ENCODE measurements at places on chromosomes 4 and X.

GRCh38 chr4:25165916-25166315 lies 5.7 kb upstream of the SEPSECS start:
- no peak for DNase-seq

DNA sequence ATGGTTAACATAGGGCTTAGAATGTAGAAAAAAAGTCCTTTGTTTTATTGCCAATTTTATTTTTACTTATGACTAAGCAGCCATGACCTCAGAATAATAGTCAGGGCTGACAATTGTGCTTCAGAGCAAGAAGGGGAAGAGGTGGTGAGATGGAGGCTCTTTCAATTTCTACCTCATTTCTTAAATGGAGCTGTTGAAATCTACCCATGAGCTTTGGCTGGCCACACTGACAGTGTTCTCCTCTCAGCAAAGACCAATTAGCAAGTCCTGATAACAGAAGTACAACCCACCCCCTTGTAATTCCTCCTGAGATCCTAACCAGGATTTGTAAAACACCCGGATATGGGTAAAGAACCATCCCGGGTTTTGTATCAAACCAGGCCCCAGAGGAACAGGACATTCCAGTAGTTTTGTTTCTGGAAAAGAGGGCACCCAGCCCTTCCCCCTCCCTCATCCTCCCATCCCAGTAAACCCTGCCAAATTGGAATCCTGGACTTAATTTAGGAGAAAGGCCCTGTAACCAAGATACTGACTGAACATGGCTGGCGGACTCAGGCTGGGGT lies at the start of gene HEPH:
HEPH (plus strand) TSS at position 399 of the 563 bp plus-strand sequence. CDS start 6,324 bp downstream, outside the sequence.
- DNase-seq, result no peak

GRCh38 chr4:16952896-16953630 lies 54.6 kb upstream of the LDB2 start:
- DNase-seq, result no peak

DNA sequence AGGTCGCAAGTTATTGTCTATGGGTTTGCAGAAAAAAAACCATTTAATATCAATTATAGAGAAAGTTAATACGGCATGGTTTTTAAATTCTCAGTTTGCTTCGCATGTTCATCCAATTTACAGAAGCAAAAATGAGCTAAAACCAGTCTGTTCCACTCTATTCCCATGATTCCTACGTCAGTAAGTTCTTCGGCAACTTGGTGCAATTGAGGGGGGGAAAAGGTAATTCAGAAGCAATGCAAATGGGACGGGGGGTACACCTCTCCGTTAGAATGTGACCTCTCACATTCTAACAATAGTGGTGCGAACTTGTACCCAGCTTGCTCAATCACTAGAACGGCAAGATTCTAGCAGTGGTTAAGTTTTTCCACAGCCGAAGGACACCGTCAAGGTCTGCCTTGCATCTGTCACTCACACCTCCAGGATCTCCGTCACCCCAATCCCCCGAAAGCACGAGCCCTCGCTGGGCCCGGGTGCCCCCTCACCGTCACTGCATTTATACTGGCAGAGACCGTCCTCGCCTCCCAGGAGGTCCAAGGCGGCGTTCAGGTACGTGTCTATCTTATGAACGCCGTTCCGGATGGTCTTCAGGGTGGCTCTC lies 653 bp downstream of the PLA2G12A start:
- no peak for DNase-seq

DNA sequence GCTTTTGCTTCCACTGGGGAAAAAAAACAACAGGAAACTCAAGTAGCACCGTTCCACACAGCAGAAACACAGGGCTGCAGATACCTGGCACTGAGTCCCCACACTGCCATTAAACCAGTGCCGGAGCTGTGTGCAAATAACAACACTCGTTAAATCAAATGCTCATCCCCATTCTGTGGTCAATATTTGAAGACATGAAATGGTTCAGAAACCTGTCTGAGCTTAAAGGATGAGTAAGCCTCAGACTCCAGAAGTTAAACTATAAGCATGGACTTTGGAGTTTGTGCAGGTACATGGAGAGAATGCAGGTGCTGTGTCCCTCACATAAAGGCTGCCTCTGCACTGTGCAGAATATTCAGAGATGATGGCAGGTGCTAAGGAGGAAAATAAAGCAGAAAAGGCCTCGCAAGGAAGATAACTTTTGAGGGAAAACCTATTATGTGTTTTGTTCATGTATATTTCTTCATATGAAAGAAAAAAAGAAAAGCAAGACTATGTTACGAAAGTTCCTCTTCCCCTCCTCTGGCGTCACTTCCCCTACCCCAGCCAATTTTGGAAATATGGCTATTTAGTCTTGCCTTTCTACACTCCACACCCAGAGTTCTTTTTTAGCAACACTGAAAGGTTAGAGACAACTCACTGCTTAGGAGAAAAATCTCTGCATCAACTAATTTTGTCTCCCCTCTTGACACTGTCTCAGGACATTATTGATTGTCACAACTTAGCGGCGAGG lies 4.6 kb downstream of the MPP1 start:
- no peak for DNase-seq

Measured in DMS79 treated with DMSO at 0.1 percent for 48 hours (cell line).